NCI-H1694 treated with DMSO at 0.1 percent for 48 hours (cell line): ENCODE measurements at places on chromosomes 2 and 18.

GRCh38 chr18:55240978-55241377 is 281.7 kb upstream of the CCDC68 start:
- no peak for DNase-seq

DNA sequence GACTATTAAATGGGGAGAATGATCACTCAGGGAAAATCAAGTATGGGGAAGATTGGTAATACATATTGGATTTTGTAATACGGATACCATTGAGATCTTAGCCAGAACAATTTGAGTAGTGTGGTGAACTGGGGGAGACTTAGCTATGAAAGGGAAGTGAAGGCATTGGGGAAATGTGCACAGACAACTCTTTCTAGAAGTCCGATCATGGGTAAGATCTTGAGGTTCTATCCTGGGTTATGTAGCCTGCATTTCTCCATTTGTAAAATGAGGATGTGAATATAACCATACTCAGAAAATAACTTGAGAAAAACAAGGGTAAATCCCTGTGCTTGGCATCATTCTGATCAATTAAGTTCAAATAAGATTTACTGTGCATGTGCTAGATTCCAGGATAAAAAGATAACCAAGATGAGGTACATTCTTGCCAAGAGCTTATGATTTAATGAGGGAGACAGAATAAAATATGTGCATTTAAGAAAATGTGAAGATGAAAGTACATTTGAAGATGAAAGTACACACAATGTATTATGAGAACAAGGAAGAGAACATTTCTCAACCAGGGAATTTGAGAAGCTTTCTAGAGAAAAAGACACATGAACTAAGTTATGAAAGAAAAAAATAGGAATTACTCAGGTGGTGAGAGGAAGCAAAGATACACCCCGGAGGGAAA is 49.5 kb downstream of the SLC40A1 start:
- no peak for DNase-seq

- no peak for DNase-seq
These were observed 490 bp downstream of the BCS1L start for GRCh38 chr2:218659988-218660358.

DNA sequence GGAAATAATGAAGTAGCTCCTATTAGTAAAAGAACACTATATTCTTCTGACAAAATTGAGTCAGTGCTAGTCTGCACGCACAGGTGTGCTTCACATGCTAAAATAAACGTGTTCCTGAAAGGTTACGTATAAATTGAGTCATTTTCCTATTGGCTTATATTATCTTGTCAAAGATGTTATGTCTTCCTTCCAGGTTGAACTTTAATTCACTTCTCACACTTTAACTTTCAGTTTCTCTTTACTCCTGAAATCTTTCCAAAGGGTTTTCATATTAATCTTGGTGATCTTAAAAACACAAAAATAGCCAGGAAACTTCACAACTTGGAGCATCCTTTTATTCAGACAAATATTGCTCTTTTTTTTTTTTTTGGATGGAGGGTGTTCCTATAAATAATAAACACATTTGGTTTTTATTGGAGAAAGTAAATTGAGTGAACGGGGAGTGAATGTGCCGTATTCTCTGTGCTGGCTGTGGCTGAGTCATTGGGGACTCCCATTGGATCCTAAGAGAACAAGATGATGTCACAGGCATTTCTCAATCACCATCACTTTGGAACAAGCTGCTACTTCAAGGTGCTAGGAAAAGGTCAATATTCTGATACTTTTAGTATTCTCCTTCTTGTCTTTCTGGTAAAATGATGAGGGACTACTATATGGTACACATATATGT is 150.2 kb upstream of the SPATS2L start:
- no peak for DNase-seq

DNA sequence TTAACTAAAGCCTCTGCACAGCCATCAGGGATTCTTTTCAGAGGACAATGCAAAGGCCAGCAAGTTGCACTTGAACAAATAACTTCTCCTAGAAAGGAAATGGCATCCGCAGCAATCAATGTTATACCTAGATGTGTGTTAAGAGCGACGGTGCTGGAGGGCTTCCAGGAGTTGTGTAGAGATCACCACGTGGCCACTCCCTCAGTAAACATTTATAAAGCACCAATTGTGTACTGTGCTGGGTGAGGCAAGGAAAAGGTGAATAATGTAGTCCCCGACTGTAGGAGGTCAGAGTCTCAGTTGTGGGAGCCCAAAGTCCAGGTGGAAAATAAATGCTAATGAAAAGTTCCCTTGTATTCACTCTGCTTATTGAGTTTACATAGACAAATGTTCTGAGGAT is 135.0 kb downstream of the ALK start:
- no peak for DNase-seq

DNA sequence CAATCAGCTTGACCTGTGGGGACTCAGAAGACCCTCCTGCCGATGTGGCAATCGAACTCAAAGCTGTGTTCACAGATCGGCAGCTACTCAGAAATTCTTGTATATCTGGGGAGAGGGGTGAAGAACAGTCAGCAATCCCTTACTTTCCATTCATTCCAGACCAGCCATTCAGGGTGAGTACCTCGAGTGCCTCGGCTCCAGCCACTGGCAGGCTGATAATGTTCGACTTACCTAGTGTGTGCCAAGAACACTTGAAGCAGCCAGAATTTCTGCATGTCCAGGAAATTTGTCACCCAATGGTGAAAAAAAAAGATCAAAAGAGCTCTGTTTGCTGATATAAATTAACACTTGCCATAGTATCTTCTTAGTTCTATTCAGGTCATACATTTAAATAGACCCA is 2.3 kb downstream of the LGALSL start:
- DNase-seq = no peak
